Hematopoietic multipotent progenitor cell (in vitro differentiated cells): ENCODE measurements at places on chromosomes 11 and 22. TPM values are rescaled to one million over a fixed set of nuclear protein-coding genes. Genes with fewer than 3 reads are reported as not detected.
A peak's percentile ranks its signal among the peaks of the same experiment; 100 is the strongest.

GRCh38 chr22:28250036-28250695 is 331.1 kb upstream of the PITPNB start:
- no peak for DNase-seq

SLC17A6 gene
- not detected for total RNA-seq

GRCh38 chr11:119373921-119374631 is 7.4 kb downstream of the USP2 start:
- peak; percentile 55 for DNase-seq

GRCh38 chr11:101327908-101328307 is 198.3 kb upstream of the PGR start:
- DNase-seq, result no peak

TMEM218 gene
- 38.2 TPM for total RNA-seq

EED gene
- total RNA-seq, result 7.5 TPM

- no peak for DNase-seq
These were observed 1.1 kb upstream of the SLC35F2 start for GRCh38 chr11:107859459-107860239.

CDKN1C gene
- total RNA-seq, result 20.7 TPM

DNA sequence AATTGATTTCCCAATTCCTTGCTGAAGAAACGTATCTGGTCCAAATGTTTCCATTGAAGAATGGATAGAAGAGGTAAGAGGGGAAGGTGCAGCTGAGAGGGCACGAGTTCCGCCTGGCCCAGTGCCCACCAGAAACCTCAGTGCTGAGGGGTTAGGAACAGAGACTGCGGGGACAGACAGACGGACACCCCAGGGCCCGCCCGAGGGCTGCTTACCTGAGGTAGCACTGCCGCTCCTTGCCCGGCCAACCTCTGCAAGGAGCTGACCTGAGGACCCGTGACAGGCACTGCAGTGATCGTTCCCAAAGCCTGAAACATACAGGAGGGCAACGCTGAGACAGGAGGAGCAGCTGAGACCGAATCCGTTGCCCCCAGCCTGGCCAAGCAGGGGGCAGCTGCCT is 89.6 kb downstream of the PHF21B start:
- DNase-seq, result no peak

DNA sequence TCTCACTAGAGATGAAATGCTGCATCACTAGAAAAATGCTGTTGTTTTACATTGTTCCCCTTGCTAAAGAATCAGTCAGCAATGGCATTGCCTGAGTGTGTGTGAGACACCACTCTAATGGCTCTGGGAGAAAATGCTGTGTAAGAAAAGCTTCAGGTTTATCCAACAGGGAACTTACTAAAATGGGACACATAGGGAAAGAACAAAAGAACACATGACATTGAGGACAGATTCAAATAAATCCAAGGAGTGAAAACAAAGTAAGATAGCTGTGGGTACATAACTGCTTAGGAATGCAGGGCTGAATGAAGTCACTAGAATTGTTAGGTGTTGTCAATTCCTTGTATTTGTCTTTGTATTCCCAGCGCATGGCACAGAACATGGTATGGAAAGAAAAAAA is 24.2 kb downstream of the BLID start:
- DNase-seq, result no peak

DNA sequence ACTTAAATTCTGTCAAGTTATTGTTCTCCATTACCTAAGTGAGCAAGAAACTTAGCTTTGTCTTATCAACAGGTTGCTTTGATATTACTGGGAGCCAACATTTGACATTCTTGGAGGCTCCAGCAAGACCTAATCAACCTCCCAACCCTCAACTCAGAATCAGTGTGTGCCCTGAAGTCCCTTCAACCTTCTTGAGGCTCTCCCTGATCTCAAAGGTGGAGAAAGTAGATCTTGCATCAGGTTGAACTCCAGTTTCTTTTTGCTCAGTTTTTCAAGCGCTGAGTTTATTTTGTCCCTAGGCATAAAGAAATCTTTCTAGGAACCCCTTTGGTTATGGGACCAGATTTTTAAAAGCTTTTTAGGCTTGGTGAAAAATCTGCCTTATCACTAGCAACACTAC is 1.4 kb downstream of the FAM111A start:
- DNase-seq, result no peak

KLHDC7B gene
- 1.6 TPM for total RNA-seq

DNA sequence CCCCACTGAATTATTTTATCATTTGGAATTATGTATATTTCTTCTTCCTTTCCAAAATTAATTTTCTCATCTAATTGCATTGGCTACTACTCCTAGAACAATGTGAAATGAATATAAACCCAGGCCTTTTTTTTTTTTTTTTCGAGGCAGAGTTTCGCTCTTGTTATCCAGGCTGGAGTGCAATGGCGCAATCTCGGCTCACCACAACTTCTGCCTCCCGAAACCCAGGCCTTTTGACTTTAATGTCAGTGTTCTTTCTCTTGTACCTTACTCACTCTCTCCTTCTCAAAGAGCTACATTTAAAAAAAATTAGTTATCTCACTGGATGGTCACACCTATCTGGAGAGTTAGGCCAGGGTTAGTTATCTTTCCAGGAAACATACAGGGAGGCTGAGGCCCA is 35.3 kb upstream of the LRRC32 start:
- no peak for DNase-seq

DNA sequence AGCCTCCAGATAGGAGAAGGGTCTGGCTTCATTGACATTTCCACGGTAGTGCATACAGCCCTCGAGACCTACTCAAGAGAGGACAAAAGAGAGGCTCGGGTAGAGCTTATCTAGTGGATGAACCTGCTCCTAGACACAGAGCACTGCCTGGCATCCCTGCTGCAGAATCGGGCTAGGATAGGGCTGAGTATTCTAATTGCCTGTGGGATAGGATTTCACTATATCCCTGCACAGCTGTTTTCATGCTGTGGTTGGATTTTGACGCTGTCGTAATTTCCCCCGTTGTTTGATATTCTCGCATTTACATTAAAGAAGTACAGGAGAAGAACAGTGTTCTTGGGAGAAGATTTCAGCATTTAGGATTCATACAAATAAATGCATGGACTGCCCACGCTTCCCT is 107.8 kb downstream of the KIRREL3 start:
- no peak for DNase-seq

GRCh38 chr11:29481738-29482137 is 535.1 kb downstream of the KCNA4 start:
- DNase-seq, result no peak

DNA sequence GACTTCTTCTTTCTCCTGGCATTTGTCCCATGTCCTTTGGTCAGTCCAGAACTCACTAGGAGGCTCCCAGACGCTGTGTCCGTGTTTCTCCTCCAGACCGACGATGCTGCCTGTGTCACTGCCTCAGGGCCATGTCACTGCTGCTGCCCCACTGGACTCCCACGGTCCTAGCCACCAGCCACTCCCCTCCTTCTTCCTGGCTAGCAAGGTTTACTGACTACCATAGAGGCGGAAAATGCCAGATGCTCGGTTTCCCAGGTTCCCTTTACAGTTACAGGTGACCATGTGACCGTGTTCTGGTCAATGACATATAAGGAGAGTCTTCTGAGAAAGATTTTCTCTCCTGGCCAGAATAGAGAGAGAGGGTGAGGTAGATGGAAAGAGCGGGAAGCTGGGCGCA is 40.7 kb upstream of the RBFOX2 start:
- no peak for DNase-seq

- no peak for DNase-seq
These were observed 63.4 kb downstream of the NRXN2 start for GRCh38 chr11:64659417-64660144.

TEF gene
- total RNA-seq, result 2.2 TPM

- DNase-seq, result no peak
These were observed 1.3 kb downstream of the HEPN1 start for GRCh38 chr11:124920356-124920755.

RAB39A gene
- total RNA-seq, result under 0.01 TPM

SYNGR1 gene
- 92.9 TPM for total RNA-seq

GRCh38 chr22:49829044-49829853 is 1.6 kb upstream of the BRD1 start:
- no peak for DNase-seq

GRCh38 chr11:105432241-105432995 is 177.5 kb upstream of the GRIA4 start:
- no peak for DNase-seq

DNA sequence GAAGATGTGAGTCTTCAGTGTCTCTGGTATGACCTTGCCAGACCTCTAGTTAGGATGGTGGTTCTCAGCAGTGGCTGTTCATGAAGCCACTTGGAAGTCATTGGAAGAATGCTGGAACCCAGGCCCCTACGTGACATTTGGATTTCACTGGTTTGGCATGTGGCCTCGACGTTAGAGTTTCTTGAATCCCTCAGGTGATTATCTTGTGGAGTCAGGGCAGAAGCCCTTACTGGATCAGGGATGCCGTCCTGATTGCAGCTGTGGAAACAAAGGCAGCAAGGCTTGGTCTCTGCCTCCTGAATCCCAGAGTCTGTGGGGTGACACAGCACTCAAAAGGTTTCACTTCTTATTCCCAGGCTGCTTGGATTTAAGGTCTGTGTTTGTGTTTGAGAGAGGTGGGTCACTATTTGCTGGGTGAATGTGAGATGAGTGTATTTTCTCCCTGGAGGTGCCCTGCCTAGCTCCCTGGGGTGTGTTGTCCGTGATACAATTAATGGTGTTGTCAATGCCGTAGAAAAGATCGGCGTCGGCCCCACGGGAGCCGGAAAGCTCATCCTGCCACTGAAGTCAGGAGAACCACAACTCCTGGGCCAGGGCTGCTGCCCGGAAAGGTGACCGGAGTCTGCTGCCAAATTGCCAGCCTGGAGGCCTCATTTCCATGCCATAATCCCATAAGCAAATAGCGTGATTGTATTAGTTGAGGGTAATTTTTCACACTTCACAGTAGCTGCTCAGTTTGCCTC is 939.0 kb downstream of the BRD1 start:
- DNase-seq, result no peak

DNA sequence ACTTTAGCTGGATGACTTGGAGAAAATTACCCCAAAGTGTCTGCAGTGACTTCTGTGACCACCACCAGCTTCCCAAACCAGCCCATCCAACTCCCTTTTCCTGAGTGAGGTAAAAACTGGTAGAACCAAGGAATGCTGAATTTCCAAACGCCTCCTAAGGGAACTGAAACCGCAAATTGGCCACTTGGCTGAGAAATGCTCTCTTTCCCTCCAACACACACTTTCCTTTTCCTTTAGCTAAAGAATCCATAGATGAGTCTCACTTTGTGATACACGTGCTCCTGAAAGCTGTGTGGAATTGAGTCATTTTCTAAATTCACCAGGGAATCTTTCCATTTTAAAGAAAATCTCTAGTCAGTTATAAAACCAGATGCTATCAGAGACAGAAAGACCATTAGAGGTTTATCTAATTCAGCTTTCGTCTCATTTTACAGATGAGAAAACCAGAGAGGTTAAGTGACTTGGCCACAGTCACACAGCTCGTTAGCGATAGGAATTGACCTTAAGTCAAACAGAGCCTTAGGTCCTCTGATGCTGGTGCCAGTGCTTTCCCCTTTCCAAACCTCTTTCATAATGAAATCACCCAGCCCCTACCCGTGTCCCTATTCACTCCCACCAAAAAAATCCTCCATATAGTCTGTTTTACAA is 137.2 kb downstream of the COMMD9 start:
- DNase-seq, result no peak

DNA sequence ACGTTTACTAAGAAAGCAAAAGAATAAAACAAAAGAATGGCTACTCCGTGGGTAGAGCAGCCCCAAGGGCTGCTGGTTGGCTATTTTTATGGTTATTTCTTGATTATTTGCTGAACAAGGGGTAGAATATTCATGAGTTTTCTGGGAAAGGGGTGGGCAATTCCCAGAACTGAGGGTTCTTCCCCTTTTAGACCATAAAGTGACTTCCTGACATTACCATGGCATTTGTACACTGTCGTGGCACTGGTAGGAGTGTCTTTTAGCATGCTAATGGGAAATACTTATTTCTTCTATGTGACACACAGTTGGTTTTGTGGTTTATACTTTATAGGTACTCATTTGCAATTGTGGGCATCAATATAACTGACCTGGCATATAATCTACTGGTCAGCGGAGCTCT is 56.3 kb downstream of the SLN start:
- no peak for DNase-seq

MMP27 gene
- total RNA-seq, result not detected

FAM180B gene
- 0.27 TPM for total RNA-seq

P2RY2 gene
- total RNA-seq, result 2.2 TPM

GRCh38 chr11:45974806-45975205 is 52.4 kb downstream of the LARGE2 start:
- DNase-seq, result no peak

GRCh38 chr22:38786631-38787030 is 7.3 kb downstream of the DNAL4 start:
- no peak for DNase-seq

DNA sequence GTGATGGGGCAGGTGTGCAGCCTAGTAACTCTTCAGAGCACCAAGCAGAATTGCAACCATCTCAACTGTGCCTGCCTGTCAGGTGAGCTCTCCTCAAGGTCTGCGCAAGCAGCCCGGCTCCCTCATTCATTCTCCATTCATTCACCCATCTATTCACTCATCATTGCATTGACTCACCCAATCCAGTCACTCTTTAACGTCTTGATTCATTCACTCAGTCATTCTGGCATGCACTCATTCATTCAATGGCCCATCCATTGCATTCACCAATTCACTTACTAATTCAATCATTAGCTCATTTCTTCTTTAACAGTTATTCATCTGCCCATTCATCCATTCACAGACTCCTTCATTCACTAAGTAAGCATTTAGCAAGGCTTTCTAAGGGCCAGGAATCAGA is 111.8 kb downstream of the PDE2A start:
- no peak for DNase-seq

- DNase-seq, result no peak
These were observed 536.6 kb downstream of the SOX6 start for GRCh38 chr11:15819679-15820286.

DNA sequence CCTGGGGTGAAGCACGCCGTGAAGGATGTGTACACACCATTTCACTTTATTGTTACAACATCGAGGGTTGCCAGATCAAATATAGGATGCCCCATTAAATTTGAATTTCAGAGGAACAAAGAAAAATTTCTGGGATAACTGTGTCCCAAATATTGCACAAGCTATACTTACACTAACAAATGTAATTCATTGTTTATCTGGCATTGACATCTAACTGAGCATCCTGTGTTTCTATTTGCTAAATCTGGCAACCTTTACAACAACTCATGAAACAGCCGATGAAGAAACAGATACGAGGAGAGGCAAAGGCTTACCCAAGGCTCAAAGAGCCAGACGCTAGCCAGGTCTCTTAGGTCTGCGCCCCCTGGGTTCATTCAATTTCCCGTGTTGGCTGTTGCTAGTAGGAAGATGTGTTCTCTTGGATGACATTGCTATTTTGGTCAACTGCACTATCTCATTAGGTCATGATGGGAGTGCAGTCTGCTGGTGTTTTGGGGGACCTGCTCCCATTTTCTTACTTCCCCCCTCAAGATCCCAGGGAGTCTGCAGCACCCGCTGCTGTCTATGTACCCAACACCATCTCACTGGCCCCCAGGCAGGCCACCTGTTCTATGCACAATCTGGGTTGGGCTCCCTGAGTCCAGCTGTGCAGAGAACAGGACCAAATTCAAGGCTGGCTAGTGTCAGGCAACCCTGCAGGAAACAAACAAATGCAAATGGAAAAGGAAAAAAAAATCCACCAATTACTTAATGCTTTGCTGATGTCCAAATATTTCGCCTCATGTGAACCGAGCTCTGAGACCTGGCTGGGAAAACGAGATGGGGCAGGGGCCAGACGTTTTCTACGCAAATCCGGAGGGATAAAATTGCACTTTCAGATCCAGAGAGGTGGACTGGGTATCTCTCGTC is 560.9 kb downstream of the MIAT start:
- no peak for DNase-seq
